ENCODE measurements at places on chromosomes 12 and 14. TPM values are rescaled to one million over a fixed set of nuclear protein-coding genes. Genes with fewer than 3 reads are reported as not detected.

The ACOT6 gene
- total RNA-seq = not detected

GRCh38 chr12:123358035-123358434 lies 6.6 kb downstream of the SBNO1 start:
- no peak for DNase-seq

DNA sequence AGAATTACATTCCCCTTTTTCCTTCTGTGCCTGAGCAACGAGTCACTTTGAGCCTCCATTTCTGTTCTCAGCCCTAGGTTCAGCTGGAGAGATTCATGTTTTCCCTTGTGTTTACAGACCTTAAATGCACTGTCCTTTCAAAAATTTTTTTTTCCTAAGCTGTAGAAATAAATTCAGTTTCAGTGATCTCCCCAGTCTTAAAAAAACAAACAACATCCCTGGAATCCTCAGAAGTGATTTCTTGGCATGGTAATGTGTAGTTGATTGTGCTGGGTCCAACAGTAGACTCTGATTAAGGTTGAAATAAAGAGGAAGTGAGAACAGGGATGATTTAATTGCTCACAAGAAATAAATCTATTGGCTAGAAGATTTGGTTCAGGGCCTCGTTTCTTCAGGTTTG lies 89.3 kb downstream of the NTN4 start:
- DNase-seq = no peak

DNA sequence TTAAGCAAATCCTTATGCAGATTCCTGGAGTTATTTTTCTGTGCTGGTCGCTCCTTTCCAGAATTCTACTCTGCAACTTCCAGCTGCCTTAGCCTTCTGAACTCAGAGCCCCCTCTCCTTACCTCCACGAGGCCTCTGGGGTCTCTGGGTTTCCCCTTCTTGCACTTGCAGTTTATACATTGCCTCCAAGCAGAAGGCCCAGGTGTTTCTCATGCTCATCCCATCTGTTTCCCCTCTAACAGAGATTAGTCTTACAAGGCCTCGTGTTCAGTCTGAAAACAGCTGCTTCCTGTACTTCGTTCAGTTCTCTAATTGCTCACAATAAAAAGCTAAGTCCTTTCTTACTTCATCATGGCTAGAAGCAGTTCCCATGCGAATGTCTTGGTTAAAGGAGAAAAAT lies 134.4 kb upstream of the FGD4 start:
- DNase-seq = no peak

The GUCY2C gene
- total RNA-seq = not detected

GRCh38 chr12:4015225-4016091 lies 142.3 kb upstream of the PARP11 start:
- DNase-seq = no peak

DNA sequence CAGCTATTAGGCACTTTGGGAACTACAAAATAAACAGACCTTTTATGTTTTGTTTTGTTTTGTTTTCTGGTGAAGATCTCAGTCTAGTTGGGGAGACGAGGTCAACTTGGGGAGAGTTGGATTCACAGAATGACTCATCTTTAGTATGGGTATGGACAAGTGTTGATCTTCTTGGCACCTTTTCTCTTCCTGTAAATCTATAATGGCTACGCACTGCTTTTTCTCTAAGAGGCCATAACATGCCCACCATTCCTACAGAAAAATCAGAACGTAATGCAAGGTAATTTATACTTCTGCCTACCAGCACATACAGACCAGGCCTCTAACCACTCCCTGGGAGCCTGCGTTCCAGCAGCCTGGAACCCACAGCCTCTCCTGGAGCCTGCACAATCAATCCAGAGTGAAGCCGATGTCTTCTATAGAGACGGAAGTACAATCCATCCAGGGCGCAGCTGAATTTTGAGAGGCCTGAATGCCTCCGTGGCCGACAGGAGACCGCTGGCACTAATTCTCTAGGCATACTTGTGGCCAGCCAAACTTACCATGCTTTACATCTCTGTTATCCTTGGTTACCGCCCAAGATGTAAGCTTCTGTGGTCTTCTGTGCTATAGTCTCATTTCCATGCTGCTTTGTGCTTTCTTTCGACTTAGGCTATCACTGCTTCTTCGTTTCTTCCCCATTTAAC lies 717 bp downstream of the PPHLN1 start:
- no peak for DNase-seq

The GPD1 gene
- total RNA-seq = 0.04 TPM

GRCh38 chr12:106974511-106974910 lies 12.4 kb downstream of the MTERF2 start:
- peak; percentile 58 for DNase-seq

The GZMB gene
- not detected for total RNA-seq

DNA sequence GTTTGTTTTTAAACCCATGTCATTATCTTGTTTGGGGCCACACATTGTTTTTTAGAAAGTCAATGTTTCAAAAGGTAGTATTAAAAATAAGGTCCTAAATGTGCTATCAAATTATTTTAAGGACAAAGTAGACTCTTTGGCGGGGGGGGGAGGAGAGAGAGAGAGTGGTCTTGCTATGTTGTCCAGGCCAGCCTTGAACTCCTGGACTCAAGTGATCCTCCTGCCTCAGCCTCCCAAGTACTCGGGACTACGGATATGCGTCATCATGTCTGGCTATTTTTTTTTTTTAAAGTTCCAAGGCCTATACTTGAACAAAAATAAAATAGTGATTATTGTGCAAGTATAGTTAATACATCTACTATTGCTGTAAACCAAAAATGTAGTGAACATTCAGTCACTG lies 26.2 kb downstream of the PAWR start:
- DNase-seq = no peak

The GLIPR1 gene
- 28.4 TPM for total RNA-seq

DNA sequence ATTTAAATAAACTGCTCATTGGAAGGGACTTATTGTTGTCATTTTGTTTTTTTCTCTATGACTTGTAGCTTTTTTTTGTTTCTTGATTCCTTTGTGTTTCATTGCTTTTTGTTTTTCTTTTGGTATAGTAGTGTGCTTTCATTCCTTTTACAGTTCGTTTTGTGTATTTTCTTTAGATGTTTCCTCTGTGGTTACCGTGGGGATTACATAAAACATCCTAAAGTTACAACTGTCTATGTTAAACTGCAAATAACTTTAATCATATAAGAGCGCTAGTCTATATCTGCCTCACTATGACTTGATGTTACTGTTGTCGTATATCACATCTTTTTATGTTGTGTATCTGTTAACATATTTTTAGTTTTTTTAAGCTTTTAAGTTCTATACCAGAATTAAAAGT lies 86.9 kb downstream of the ATF7IP start:
- DNase-seq = no peak

The KIF5A gene
- total RNA-seq = 1.2 TPM

GRCh38 chr12:104669089-104669721 lies 212.5 kb downstream of the CHST11 start:
- no peak for DNase-seq

The NAB2 gene
- total RNA-seq = 28.6 TPM

- no peak for DNase-seq
Observed at GRCh38 chr14:80354860-80355581, 143.7 kb upstream of the DIO2 start.

The BBOF1 gene
- total RNA-seq = 9.2 TPM

DNA sequence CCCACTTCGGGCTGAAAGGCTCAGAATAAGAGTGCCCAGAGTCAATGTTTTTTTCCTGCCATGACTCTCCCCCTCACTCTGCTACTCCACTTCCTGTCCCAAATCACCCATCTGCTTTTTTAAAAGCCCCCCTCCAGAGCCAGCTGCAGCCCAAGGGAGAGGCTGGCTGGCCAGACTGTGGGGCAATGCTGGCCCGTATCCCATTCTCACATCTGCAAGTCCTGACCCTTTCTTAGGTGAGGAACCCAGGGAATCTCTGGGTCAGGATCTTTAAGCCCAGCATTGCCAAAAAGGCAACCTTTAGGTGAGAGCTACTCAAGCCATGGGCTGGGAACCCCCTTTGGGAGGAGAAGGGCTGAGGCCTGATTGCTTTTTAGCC lies 1.7 kb upstream of the ITGA5 start:
- DNase-seq = no peak

- DNase-seq = no peak
Observed at GRCh38 chr12:49748306-49748705, 6.9 kb downstream of the TMBIM6 start.

- no peak for DNase-seq
Observed at GRCh38 chr12:32821710-32822109, 66.0 kb upstream of the YARS2 start.

The MUCL1 gene
- not detected for total RNA-seq

The LRRIQ1 gene
- total RNA-seq = 2.3 TPM

The DNAJC22 gene
- total RNA-seq = 1.6 TPM

DNA sequence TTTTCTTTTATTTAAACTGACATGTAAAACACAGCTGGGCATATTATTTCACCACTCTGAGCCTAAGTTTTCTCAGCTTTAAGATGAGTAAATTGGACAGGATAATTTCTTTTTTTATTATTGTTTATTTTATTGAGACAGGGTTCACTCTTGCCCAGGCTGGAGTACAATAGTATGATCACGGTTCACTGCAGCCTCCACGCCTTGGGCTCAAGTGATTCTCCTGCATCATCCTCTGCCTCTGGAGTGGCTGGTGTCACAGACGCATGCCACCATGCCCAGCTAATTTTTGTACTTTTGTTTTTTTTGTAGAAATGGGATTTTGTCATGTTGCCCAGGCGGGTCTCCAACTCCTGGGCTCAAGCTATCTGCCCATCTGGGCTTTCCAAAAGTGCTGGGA lies 12.7 kb downstream of the BMAL2 start:
- no peak for DNase-seq

- no peak for DNase-seq
Observed at GRCh38 chr12:77049767-77050353, 15.5 kb downstream of the E2F7 start.

GRCh38 chr12:85152311-85152729 lies 116.2 kb downstream of the LRRIQ1 start:
- DNase-seq = no peak
